ENCODE measurements at places on chromosomes 5 and 9. TPM values are rescaled to one million over a fixed set of nuclear protein-coding genes. Genes with fewer than 3 reads are reported as not detected.

The NOXA1 gene
- total RNA-seq, result 11.4 TPM

The PCDHGC4 gene
- total RNA-seq, result 11.7 TPM

The SUSD3 gene
- total RNA-seq, result not detected

The LMX1B gene
- total RNA-seq, result 1.5 TPM

The AOPEP gene
- total RNA-seq, result 236 TPM

The WDR38 gene
- total RNA-seq, result 0.39 TPM

The TXNDC8 gene
- not detected for total RNA-seq

Data from tibial nerve (tissue), 4 donors.